CD4-positive, alpha-beta T cell treated with Interleukin-4 for 1 hour (primary cell): ENCODE measurements at places on chromosomes 5 and 9.

DNA sequence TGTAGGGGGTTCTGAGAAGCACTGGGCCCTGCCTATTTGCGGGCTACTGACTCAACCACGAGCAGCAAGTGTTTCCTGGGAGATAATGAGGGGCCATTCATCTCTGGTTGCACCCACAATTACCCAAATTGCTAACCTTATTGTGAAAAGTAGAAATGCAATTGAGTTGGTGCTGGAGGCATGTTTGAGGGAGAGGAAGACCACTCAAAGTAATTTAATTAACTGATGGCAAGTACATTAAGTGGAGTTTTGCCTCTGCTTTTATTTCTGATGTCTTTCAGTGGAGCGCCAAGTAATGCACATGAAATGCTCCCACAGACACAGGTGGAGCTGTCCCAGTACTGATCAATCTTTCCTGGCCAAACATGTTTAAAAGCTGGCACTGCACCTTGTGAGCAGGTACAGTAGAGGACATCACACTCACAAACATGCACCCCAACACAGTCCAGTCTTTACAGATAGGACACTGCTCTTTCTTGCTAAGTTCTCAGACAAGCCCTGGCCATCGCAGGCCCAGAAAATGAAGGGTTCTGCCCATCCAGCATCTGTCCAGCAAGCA is 195.4 kb downstream of the HSPA4 start:
- no peak for DNase-seq

DNA sequence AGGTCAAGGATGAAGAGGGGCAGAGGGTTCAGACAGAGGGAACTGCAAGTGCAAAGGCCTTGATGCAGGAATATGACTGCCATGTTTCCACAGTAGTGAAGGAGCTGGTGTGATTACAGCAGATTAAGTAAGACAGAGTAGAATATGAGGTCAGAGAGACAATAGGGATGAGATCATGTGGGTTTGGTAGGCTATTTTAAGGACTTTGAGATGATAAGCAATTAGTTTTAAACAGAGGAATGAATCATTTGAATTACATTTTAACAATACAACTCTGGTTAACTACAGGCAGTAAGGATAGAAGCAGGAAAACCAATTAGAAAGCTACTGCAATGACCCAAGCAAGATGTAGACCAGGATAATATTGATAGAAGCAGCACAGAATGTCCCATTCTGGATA is 7.7 kb downstream of the CENPK start:
- DNase-seq, result no peak

- DNase-seq, result no peak
Observed at GRCh38 chr5:38371596-38371995, 113.2 kb downstream of the EGFLAM start.

- no peak for DNase-seq
Observed at GRCh38 chr5:128574041-128574440, 36.0 kb upstream of the FBN2 start.

DNA sequence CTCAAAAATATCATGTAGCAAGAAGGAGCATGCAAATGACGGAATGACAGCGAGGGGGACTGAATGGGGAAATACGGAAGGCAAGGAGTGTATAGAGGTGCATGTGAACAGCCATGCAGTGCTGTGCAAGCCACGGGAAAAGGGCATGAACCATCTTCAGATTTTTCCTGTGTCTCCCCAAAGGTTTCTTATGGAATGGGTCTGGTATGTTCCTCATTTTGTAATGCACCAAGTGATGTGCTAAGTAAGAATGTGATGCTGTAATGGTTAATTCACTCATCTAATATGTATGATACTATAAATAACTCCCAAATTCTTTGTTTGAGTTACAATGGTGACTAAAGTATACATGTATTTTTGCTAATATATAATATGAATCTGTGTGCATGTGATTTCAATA is 99.0 kb upstream of the DAB2 start:
- DNase-seq, result no peak

GRCh38 chr9:130891688-130892476 is 4.7 kb downstream of the QRFP start:
- DNase-seq, result no peak

- DNase-seq, result no peak
Observed at GRCh38 chr5:50856401-50857119, 190.1 kb downstream of the PARP8 start.

DNA sequence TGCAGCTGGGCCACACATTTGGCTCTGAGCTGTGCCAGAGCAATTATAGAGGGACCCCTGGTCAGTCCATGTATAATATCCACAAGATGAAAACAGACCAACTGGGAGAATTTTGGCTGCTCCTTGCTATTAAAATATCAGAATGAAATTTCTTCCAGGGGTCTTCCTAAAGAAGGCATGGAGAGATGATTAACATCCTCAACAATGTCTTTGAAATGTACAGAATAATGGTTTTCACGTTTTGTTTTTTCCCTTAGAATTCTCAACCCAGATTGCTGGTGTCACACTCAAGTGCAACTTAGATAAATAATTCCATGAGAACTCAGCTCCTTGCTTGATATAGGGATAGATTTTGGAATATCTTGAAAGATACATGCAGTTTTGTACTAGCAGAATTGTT is 148.3 kb upstream of the SLC24A2 start:
- no peak for DNase-seq

GRCh38 chr9:92010705-92011536 is 60.9 kb upstream of the ROR2 start:
- DNase-seq, result no peak

GRCh38 chr5:173155912-173156311 is 11.6 kb downstream of the BNIP1 start:
- no peak for DNase-seq

DNA sequence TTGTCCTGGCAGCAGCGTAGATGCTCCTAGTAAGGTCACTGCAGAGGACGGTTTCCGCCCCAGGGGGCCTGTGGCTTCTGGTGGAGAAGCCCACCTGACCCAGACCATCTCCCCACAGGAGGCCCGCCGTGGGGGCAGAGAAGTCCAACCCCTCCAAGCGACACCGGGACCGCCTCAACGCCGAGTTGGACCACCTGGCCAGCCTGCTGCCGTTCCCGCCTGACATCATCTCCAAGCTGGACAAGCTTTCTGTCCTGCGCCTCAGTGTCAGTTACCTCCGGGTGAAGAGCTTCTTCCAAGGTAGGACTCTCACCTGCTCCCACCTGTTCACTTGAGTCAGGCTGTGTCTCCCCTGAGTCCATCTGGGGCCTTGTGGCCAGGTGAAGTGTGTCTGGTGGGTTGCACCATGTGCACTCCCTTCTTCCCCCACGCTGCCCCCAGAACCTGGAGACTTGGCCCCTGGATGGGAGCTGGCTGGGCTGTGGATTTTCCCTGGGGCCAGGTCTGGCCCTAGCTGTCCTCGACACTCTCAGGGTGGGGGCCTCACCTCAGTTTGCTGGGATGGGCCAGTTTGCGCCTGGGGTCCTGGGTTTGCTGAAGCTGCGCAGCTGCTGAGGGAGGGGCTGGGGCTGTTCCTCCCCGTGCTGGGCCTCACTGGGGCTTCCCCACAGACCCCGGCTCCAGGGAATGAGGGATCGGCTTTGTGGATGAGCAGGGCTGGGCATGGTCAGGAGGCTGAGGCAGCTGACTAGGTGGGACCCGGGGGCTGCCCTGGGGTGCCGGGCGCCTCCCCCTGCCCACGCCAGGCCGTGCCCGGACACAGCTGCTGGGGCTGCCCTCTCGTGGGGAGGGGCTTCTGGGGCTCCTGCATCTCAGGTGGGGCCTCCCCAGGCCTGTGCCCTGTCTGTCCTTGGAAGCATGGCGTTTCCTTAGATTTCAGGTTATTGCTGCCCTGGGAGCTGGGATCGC is 32.4 kb downstream of the AHRR start:
- no peak for DNase-seq

DNA sequence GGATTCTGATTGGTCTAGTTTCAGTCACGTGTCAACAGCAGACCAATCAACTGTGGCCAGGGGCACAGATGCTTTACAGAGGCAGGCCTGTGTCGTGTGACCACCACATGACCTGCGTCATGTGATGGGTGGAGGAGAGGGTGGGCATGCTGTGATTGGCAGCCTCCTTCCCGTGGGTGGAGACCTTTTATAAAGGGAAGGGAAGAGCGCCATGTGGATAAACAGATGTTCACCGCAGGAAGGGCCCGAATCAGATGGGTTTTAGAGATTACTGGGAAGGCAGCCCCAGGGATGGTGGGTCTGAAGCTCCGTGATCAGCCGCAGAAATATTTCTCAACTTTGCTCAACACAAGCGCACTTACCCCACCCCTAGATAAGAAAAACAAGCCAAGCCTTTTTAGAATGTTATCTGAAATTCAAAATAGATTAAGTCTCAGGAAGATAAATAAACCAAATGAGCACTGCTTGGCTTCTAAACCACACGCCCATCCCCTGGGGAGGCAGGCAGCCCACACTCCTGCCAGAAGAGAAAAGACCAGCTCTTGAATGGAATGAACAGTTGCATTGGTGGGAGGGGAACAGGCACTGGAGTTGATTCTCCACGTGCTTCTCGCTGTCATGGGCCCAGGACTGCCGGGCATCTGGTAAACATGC is 43.6 kb downstream of the ROPN1L start:
- no peak for DNase-seq

DNA sequence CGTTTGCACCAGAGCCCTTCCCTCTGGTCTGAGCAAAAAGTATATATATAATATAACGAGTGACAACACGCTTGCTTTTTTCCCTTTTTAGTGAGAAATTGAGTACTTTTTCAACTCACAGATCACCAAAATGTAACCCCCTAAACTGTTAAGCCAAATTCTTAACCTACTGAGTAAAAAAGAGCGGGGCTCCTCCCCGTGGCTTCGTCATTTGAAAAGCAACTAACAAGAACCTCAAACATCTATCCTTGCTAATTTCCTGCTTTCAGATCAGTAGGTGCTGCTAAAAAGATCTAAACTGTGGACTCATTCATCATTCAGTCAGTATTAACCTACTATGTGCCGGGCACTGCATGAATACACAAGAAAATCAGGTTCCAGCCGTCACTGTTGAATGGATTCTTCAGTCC is 1.0 kb upstream of the PTBP3 start:
- DNase-seq, result peak; percentile 45

DNA sequence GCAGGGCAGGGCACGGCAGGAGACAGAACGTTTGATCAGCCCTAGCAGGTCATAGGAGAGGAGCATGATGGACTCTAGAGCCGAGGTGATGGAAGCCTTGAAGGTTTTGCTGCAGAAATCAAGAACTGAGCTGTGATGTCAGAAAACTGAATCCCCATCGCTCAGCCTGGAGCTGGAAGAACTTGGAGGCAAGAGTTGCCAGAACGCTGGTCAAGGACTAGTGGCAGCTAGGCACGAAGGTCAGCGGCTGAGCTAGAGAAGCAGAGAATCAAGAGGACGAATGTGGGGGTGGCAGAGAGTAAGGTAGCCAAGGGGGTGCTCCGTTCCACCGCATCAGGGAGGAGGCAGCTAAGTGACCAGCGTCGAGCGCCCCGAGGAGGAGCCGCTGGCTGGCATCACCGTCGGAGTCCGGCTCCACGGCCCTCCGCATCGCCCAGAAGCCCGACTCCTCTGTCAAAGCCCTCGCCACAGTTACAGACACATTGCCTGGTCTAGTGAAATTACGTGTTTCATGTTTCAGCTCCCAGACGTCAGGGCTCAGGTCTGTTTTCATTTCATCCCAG is 1.2 kb upstream of the GALNT10 start:
- no peak for DNase-seq

- DNase-seq, result no peak
Observed at GRCh38 chr5:87948486-87948885, 320.2 kb downstream of the TMEM161B start.

GRCh38 chr5:113271745-113272454 is 162.9 kb downstream of the TSSK1B start:
- DNase-seq, result no peak

DNA sequence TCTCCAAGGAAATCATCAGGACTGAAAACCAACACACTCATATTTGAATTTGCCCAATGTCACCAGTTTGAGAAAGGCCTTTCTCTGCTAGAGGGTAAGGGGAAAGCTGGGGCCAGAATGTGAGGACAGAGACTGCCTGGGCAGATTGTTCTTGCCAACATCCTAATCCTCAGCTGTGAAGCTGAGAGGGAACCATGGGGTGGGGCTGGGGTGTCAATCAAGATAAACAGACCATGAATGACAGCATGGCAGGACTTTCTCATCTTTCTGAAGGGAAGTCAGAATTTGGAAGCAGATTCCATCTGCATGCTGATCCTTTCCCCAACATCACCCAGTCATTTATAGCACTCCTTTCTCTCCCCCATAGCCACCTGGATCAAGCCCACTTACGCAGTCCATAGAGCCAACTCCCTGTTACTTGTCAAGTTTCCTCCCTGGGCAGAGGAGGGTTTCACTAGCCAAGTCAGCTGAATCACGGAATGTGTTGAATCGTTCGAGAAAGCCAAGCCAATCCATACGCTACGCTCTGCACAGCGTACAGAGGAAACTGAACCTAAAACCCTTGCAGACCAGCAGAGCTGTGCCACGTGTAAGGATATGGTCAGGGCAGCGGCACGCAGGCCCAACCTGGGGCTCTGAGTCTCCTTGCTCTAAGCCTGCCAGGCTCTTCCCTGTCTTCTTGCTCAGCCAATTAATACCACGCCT is 14.9 kb downstream of the GLDC start:
- no peak for DNase-seq

GRCh38 chr5:91183743-91184142 is 199.4 kb downstream of the ARRDC3 start:
- no peak for DNase-seq

GRCh38 chr5:123294544-123294943 is 128.7 kb downstream of the CEP120 start:
- no peak for DNase-seq

GRCh38 chr9:92292338-92293074 is 991 bp downstream of the IARS1 start:
- no peak for DNase-seq

- no peak for DNase-seq
Observed at GRCh38 chr5:37709020-37709419, 130.8 kb downstream of the GDNF start.

DNA sequence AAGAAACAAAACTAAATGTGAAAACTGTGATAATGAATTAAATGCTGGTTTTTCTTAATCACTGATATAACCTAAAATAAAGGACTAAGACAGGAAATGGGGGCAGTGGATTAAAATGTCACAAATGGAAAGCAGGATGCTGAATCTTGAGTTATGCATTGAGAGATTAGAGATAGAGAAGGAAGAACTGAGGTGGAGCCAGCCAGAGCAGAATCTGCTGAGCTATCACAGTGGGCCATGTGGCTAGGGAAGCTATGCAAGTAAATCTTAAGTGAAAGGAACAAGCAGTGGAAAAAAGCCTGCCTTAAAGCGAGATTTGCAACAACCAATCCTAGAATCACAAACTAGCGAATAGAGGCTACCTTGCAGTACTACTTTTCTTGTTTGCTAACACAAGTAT is 188.5 kb upstream of the RASA1 start:
- no peak for DNase-seq

- no peak for DNase-seq
Observed at GRCh38 chr5:73897893-73898292, 271.9 kb downstream of the ARHGEF28 start.

- peak; percentile 16 for DNase-seq
Observed at GRCh38 chr5:40277161-40277906, 402.4 kb upstream of the PTGER4 start.

GRCh38 chr9:92300936-92301335 is 7.4 kb upstream of the IARS1 start:
- DNase-seq, result no peak
